A549 treated with AZD2906 at 1 μM for 4 hours (cell line): ENCODE measurements at places on chromosomes 4 and X. TPM values are rescaled to one million over a fixed set of nuclear protein-coding genes. Genes with fewer than 3 reads are reported as not detected.

SHISA3 gene
- total RNA-seq, result 0.05 to 0.08 TPM (median 0.07 TPM) in 3 of 5 replicates, not detected in the others

TASL gene
- total RNA-seq, result not detected in 5 replicates

IL21 gene
- not detected in 5 replicates for total RNA-seq

SPANXN3 gene
- total RNA-seq, result not detected in 5 replicates

PAGE5 gene
- not detected in 5 replicates for total RNA-seq

KIF4A gene
- total RNA-seq, result 24.0 to 28.4 TPM (median 26.4 TPM) in 5 replicates

TMEM129 gene
- total RNA-seq, result 17.2 to 27.6 TPM (median 26.5 TPM) in 5 replicates

IL2 gene
- total RNA-seq, result not detected in 5 replicates

CDS1 gene
- total RNA-seq, result 0.48 to 0.66 TPM (median 0.58 TPM) in 5 replicates

IL2RG gene
- 0.11 to 0.39 TPM (median 0.24 TPM) in 5 replicates for total RNA-seq

ARL9 gene
- 0.06 to 0.07 TPM in 2 of 5 replicates, not detected in the others for total RNA-seq

DCX gene
- total RNA-seq, result not detected in 5 replicates

SYTL5 gene
- 0.23 to 0.31 TPM (median 0.26 TPM) in 5 replicates for total RNA-seq

PDCL2 gene
- not detected in 5 replicates for total RNA-seq

ZNF630 gene
- total RNA-seq, result 0.15 to 0.37 TPM (median 0.21 TPM) in 5 replicates

TCEANC gene
- total RNA-seq, result 0.55 to 0.80 TPM (median 0.70 TPM) in 5 replicates

P2RY8 gene
- total RNA-seq, result 0.02 to 0.06 TPM (median 0.04 TPM) in 4 of 5 replicates, not detected in the other

CCSER1 gene
- total RNA-seq, result not detected in 5 replicates

GPR50 gene
- total RNA-seq, result 0.11 to 0.40 TPM (median 0.20 TPM) in 5 replicates

GYG2 gene
- total RNA-seq, result 4.0 to 5.1 TPM (median 4.5 TPM) in 5 replicates

CSAG1 gene
- 0.18 to 0.46 TPM (median 0.24 TPM) in 5 replicates for total RNA-seq

CFAP99 gene
- 0.05 to 0.16 TPM (median 0.08 TPM) in 3 of 5 replicates, not detected in the others for total RNA-seq

GLRA3 gene
- 0.01 TPM in 2 of 5 replicates, not detected in the others for total RNA-seq

EVC gene
- 8.0 to 10.5 TPM (median 9.3 TPM) in 5 replicates for total RNA-seq

NCAPG gene
- 22.0 to 30.0 TPM (median 24.4 TPM) in 5 replicates for total RNA-seq
